Skeletal muscle cell (primary cell): ENCODE measurements at places on chromosomes 2 and 18.

- DNase-seq: peak; percentile 13
These were observed 158.9 kb downstream of the NEB start for GRCh38 chr2:151575338-151575737.

DNA sequence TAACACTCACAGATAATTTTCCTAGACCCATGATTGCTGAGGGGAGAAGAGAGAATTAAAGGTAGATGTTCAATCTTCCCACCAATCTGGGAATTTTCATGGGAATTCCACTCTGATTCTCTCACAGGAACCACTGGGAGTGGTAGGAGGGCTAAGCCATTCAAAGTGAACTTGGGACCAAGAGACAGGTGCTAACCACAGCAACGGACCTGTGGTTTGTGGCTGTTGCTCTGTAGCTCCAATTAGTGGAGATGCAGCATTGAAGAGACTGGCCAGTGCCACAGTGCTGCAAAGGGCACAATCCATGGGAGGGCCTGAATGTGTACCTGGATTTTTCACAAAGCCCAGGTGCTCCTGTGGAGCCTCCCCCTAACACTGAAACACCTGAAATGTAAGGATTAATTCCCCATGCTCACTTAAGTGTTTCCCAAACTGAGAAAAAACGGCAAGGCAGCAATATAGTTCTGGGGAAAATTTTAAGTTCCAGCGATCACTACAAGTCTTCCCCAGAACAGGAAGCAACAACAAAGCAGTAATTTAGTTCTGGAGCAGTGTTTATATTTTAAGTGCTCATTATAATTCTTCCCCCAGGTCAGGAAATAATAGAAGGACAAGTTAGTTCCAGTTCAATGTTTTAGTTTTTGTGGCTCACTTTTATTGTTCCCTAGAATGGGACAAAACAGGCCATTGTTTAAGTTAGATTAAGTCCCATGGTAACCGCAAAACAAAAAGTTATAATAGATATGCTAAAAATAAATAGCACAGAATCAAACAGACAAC, 1045.8 kb downstream of the CNTNAP5 start:
- DNase-seq: no peak

- DNase-seq: peak; percentile 52
These were observed 100.9 kb downstream of the TNS1 start for GRCh38 chr2:217901835-217902378.

GRCh38 chr2:40184551-40184950, 267.3 kb downstream of the SLC8A1 start:
- no peak for DNase-seq

GRCh38 chr18:3217948-3218647, 1.7 kb downstream of the MYOM1 start:
- no peak for DNase-seq

DNA sequence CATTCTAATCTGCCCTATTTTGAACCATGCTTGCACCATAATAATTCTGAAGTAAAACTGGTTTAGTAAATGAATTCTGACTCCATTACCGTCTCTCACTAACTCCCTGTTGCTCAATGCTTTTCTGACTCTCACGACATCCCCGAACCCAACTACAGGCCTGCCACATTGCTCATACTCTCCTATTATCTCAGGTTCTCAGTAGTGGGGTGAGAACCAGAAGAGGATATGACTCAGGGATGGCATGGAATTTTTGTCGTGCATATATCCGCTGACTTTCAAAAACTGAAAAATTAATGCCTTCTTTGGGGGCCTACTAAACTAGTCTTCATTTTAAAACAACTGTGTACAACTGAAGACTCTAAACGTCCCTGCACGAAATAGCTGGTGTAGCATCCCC, 34.3 kb downstream of the NETO1 start:
- no peak for DNase-seq

GRCh38 chr18:34847408-34847807, 137.3 kb downstream of the DTNA start:
- DNase-seq: no peak
